ENCODE measurements at places on chromosomes 11 and 22. TPM values are rescaled to one million over a fixed set of nuclear protein-coding genes. Genes with fewer than 3 reads are reported as not detected.

The OR8K1 gene
- not detected for total RNA-seq

The GPHA2 gene
- total RNA-seq = not detected

The WNT7B gene
- total RNA-seq = not detected

The CARD10 gene
- total RNA-seq = 10.8 TPM

The POU2F3 gene
- total RNA-seq = 0.19 TPM

The TRIM5 gene
- total RNA-seq = 17.7 TPM

The CASP1 gene
- total RNA-seq = 25.0 TPM

The GPR83 gene
- total RNA-seq = not detected

The SYT12 gene
- 3.1 TPM for total RNA-seq

The SLC15A3 gene
- 47.4 TPM for total RNA-seq

The KCNQ1OT1 gene
- 3.0 TPM for total RNA-seq

The ZNRF3 gene
- 12.1 TPM for total RNA-seq

The SMIM35 gene
- not detected for total RNA-seq

The BTG4 gene
- total RNA-seq = not detected

The KRTAP5-7 gene
- total RNA-seq = 0.39 TPM

The IFITM10 gene
- 1.5 TPM for total RNA-seq

The GSTT2 gene
- total RNA-seq = not detected

The MIOX gene
- total RNA-seq = not detected

The TRIM51 gene
- not detected for total RNA-seq

The GLYAT gene
- total RNA-seq = 6.4 TPM

The SLC22A6 gene
- not detected for total RNA-seq

The PHOX2A gene
- not detected for total RNA-seq
